ENCODE measurements at places on chromosomes 11 and 22. TPM values are rescaled to one million over a fixed set of nuclear protein-coding genes. Genes with fewer than 3 reads are reported as not detected.

- no peak for DNase-seq
Measured at GRCh38 chr11:3865388-3866193, 10.1 kb downstream of the STIM1 start.

DNA sequence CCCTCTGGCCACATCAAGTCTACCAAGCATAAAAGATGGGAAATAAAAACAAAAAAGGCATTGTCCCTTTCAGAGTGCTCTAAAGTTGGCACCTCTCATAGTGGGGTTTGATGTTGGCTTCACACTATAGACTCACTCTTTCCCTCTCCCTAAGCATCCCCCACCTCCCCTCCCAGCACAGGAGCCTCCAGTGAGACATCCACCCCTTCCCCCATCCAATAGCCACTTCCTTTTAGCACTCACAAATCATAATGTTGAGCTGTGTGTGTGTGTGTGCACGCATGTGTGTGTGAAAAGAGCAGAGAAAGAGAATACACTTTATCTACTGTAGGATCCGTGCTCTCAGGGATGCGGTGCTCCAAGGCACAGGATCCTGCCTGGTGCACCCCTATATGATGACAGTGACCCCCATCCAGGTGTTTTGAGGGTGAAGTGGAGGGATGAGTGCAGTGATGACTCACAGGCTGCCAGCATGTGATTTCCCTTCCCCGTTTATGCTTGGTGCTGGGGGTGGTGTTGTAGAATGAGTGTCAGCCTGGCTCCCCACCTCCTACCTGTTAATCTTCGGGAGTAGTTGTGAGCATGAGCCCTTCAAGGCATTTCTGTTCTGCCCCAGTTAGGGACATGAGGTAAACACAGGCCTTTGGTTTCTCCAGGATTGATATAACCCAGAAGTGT lies 235.2 kb upstream of the B3GAT1 start:
- no peak for DNase-seq

- DNase-seq, result no peak
Measured at GRCh38 chr11:41254966-41255365, 204.5 kb downstream of the LRRC4C start.

DNA sequence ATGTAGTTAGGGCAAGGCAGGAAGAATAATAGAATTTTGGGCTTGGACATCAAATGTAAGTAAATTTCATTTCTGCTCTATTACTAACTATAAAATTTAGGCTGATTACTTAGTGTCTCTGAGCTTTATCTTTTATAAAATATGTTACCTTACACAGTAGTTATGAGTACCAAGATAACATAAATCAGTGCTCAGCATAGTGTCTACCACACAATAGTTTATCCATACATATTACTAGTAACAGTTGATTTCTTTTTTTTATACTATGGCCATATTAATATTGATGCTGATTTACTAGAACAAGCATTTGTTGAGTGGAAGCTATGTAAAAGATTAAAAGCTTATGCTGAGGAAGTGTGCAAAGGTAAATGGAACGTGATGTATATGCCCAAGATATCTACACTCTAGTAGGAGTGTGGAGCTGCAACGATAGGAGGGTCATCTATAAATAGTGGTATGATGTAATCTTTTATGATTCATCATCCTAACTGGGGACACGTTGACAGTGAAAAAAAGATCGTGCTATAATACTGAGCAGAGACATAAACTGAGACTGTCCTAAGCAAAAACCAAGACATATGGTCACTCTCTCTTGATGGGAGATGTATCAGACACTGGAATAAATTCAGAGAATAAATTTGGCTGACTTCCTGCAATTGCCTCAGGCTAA lies 8.7 kb upstream of the SLC5A12 start:
- no peak for DNase-seq

- no peak for DNase-seq
Measured at GRCh38 chr11:79963856-79964645, 523.2 kb upstream of the TENM4 start.

- no peak for DNase-seq
Measured at GRCh38 chr11:72918851-72919250, 104.6 kb downstream of the ATG16L2 start.

DNA sequence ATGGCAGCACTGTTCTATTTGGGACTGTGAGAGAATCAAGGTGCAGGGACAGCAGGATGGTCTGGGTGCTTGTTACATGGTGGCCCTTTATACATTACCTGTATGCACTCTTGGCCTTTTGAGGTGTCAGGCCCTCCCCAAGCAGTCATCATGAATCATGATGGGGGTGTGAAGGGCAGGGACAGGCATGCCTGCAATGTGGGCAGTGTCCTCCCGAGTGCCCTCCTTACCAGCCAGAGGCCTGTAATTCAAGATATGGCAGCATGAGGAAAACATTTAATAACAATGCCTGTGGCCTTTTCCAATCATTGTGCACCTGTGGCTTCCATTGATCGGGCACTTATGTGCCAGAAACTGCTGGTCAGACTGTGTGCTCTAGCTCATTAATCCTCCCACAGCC lies 25.5 kb upstream of the CYP2D6 start:
- DNase-seq, result no peak

GRCh38 chr11:10318527-10318802 lies 13.6 kb downstream of the ADM start:
- DNase-seq, result no peak

GRCh38 chr11:95692526-95693260 lies 96.9 kb downstream of the FAM76B start:
- no peak for DNase-seq

The GAL gene
- total RNA-seq, result not detected

The RAB3IL1 gene
- 70.5 TPM for total RNA-seq

The PRPF19 gene
- total RNA-seq, result 50.7 TPM

The HBE1 gene
- not detected for total RNA-seq

The NPAS4 gene
- total RNA-seq, result not detected

Measured in sciatic nerve (tissue), 2 donors.